ENCODE measurements at places on chromosomes 7 and 10.

GRCh38 chr10:108521827-108522492 is 1357.5 kb upstream of the SORCS1 start:
- no peak for DNase-seq

DNA sequence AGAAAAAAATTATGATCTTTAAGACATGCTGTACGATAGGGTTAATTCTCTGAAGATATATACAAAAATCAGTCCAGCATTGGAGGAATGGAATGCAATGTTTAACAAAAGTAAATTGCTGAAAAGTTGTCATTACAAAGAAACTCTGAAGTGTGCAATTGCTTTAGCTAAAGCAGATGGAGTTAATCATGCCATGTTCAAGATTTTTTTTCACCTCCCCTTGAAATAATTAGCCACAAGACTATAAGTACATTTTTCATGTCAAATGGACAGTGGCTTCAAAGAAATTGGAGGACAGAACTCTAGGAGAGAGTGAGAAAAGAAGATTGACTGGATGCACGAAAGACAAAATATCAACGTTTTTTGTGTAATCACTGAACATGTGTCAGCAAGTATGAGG is 63.1 kb upstream of the MEOX2 start:
- DNase-seq, result no peak

GRCh38 chr10:98361131-98362025 is 53.6 kb downstream of the PYROXD2 start:
- DNase-seq, result peak; percentile 92

- no peak for DNase-seq
Observed at GRCh38 chr7:47521011-47521795, 60.7 kb downstream of the TNS3 start.

DNA sequence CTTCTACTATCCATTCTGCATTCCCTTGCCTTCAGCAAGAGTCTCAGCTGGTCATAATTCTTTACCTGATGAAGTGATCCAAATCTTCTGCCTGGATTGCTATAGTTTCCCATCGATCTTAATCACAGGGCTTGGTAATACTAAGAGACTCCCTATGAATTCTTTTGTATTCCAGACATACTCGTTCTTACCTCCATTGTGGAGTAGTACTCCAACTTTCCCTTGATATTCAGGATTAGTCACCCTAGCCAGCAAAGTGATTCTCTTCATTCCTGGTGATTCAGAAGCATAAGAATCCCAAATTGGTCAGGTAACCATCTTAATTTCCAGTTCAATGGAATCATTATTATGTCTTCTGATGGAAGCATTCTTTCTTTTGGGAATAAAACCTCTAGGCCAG is 96.7 kb downstream of the TWIST1 start:
- no peak for DNase-seq

GRCh38 chr7:66100408-66101050 is 14.1 kb upstream of the CRCP start:
- no peak for DNase-seq

DNA sequence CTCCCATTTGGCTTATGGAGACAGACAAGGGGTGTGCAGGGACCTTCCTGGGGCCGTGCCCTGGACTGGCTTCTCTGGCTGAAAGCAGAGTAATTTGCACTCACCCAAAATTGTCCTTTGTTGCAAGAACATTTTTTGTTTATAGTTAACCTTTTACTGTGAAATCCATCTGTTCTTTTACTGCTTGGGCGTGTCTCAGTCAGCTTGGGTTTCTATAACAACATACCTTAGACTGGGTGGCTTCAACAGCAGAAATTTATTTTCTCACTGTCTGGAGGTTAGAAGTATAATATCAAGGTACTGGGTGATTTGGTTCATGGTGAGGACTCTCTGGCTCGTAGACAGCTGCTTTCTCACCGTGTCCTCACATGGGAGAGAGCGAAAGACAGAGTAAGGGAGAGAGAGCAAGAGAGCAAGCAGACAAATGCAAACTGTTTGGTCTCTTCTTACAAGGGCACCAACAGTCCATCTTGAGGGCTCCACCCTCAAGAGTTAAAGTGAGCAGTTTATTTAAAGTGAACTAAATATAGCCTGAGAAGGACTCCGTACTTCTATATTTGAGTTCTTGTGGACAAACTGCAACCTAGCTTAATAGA is 131.0 kb upstream of the NPY start:
- no peak for DNase-seq

DNA sequence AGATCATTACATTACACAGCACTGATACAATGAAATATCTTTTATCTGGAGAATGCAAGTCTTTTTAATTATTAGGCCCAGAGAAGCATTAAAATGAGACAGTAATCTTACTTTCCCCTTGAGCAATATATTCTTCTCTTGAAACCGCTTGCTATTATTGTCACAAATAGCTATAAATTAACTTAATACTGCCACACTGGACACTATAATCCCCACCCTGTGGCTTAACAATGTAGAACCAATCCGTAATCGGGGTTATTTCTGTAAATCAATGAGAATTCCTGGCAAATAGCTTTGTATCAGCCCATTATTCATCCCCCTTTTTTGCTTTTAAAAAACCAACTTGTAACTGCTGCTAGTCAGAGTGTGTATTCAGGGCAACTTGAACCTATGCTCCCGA is 366.2 kb upstream of the VWC2 start:
- DNase-seq, result no peak

DNA sequence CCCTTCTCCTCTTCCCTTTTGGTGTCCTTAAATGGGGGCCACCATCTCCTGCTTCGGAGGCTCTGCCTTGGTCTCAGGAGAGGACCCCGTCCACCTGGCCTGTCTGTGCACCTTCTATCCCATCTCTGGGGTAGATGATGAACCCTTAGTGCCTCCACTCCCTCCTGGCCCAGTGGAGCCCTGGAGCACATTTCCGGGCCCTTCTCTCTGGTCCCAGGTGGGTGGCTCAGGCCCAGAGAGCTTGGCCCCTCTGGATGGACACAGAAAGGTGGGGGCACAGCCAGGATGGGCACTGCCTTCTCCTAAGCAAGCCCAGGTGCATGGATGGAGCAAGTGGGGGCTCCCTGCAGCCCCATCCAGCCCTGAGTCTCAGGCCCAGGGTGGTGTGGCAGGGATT is 121.4 kb upstream of the RET start:
- no peak for DNase-seq

DNA sequence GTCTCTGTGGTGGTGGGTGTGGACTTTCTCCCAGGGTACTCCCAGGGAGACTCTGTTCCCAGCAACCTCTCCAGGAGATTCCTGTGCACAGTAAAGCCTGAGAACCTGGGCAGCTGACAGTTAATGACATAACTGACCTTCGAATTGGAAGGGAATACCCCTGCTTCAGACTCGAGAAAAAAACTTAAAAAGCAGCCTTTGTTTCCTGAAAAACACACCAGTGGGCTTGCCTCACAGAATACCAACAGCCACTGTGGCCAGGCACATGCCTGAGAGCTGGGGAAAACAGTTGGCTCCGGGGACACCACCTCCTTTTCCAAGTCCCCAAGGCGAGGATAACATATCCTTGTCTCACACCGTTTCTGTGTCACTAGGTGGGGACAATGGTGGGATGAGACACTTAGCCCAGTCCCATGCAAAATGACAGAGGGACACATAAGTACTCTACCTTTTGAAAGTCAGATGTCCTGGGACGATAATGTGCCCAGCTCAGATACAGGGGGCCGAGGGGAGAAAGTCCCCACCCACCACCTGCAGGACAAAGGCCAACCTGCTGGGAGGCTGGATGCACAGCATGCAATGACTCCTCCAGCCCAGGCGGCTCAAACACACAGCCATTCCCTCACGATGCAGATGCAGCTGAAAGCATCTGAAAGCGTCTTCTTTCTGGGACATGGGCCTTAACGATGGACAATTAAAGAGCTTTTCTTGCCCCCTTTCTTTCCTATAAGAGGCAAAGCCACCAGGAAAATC is 65.6 kb downstream of the HIPK2 start:
- no peak for DNase-seq

- no peak for DNase-seq
Observed at GRCh38 chr10:80658068-80658467, 120.4 kb downstream of the SH2D4B start.

DNA sequence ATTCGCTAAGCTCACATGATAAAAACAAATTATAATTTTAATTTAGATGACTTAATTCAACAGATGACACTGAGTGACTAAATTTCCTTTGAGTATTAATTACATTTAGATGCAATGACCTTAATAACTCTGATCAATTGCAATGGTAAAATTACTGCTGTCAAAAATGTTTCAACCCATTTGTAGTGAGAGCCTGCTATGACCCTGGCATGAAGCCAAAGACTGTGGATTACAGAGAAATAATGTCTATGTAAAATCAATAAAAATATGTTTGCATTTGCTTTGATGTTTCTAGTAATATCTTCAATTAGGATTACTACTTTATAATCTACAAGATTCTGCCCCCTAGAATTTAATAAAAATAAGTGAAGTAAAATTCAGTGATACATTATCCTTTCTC is 15.6 kb downstream of the MKX start:
- no peak for DNase-seq

GRCh38 chr10:78894089-78894840 is 174.5 kb upstream of the ZMIZ1 start:
- no peak for DNase-seq

DNA sequence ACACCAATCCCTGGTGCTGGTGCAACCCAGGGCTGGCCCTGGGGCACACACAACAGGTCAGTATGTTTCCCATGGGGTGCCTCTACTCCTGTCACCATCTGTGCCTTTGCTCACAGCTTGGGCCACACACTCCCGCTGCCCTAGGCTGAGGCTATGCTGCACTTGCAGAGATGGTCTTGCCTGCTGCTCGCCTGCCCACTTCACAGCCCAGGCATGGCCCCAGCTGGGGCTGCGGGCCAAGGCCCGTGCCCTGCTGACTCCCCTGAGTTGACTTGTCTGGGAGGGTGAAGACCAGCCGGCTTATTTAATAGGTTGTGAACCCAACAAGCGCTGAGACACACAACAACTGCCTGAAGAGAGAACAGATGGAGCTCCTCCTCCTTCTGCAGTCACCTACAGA is 184.1 kb downstream of the ZNF33B start:
- DNase-seq, result no peak

DNA sequence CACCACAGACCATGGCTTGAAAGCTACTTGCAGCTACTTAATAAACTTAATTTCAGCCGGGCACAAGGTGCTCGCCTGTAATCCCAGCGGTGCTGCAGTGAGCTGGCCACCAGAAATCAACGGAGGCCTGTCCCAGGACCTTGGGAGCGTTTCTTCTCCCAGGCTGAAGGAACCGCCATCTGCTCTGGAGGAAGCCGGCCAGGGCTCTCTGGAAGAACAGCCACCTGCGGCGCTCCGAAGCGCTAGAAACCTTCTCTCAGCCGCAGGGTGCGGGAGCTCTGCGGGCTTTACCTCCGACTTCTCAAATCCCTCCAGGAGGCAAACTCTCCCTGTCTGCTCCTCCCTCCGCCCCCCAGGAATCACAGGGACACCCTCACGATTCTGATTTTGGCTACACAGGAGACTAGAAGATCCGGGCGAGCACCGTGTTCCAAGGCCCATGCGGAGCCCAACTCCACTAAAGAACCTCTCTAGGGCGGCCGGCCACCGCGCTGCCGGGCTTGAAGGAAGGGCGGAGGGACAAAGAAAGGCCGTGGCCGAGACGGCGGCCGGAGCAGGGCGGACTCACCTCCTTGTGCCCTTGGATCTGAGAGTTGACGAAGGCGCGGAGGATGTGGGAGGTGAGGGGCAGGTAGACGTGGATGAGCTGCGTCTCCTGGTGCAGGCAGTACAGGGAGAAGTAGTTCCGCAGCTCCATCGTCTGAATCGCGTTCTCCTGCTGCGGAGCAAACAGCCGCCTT is 14.4 kb downstream of the NUDT1 start:
- DNase-seq, result no peak

- no peak for DNase-seq
Observed at GRCh38 chr7:94303695-94304094, 91.0 kb upstream of the COL1A2 start.

DNA sequence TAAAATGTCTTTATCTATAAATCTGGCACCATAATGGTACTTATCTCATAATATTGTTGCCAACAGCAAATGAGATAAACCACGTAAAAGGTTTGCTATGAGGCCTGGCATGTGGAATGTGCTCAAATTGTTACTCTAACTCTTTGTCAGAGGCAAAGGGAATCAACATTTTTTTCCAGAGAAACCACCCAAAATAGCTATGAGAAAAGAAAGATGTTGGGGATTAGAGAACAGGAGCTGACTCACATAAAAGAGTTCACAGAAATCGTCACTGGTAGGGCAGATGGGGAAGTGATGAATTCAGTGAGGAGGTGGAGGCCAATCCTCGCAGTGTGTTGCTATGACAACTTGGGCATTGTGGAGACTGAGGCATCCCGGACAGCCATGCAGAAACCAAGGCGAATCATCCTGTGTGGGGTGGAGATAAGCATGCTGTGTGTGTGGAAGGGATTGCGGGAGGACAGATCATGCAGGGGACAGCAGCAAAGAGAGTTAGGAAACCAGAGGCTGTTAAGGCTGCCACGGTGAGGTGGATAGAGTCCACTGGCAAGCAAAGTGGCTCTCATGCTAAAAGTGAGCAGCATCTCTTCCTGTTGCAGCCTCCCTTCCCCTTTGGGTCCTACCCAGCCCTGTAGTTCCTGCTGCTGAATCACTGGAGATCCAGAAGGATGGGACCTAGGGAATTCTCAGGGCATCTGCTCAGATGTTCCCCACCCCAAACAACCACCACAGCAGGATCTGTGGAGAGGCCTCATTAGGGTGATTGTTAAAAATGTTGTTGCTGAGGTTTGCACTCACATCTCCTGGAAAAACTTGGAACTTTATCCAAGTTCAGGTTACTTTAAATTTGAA is 103.9 kb downstream of the CUBN start:
- DNase-seq, result peak; percentile 90

DNA sequence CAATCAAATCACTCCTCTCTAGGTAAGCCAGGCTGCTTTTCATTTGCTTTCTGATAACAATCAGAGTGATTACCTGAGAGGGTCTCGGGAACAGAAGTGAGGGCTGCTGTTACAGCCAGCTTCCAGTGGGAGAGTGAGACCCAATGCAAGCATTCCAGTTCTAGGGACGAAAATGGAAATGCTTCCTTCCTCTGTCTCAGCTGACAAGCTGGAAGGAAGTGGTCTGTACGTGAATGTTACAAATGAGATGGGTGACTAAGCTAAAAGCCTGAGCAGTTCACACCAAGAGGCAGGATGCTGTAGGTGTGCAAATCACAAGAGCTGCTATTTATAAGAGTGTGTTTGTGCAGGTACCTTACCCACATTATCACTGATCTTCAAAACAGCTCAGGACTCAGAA is 772.4 kb downstream of the GRID1 start:
- DNase-seq, result no peak

DNA sequence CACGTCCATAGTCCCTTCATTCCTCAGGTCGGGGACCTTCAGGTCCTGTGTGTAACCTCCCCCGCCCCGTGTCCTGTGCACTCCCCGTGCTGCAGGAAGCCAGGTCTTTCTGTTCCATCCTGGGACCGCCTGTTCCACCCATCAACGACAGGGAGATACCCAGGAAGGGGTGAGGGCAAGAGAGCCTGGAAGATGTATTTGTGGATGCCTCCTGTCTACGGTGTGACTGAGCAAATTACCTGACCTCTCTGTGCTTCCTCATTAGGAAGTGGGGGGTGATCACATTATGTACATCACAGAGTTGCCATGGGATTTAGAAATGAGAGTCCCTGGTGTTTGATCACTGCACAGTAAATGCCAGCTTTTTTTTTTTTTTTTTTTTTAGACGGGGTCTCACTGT is 46.3 kb downstream of the GRID2IP start:
- no peak for DNase-seq

- DNase-seq, result no peak
Observed at GRCh38 chr7:95433952-95434556, 774 bp downstream of the PON2 start.

- no peak for DNase-seq
Observed at GRCh38 chr7:17374654-17375053, 76.2 kb downstream of the AHR start.

Measured in AG09319 (cell line).